ENCODE measurements at places on chromosomes 13 and 19.

DNA sequence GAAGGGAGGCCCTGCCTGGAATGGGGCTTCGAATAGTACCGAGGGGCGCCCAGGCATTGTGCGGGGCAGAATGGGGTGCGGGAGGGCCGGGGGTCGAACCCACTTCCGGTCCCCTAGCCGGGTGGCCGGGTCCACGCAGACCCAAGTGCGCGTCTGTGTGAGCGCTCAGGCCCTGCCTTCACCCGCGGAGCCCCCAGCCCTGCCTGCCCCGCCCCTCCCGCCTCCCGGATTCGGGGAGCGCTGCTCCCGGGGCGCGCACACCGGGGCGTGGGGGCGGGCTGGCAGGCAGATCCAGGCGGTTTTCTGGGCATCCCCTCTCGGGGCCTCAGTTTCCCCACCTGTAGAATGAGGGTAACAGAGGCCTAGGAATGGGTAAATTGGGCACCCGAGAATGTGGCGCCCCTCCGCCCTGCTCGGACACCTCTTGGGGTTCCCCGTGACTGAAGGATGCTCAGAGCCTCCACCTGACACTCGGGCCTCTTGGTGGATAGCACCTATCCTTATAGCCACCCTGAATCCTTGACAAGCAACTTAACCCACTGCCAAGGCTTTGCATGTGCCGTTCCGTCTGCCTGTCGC is 682 bp downstream of the PIK3R2 start:
- no peak for DNase-seq

- DNase-seq, result no peak
Measured at GRCh38 chr13:63944911-63945310, 2529.3 kb upstream of the PCDH20 start.

- DNase-seq, result no peak
Measured at GRCh38 chr13:99225078-99225477, 24.4 kb downstream of the UBAC2 start.

- DNase-seq, result no peak
Measured at GRCh38 chr19:3041761-3042620, 12.9 kb upstream of the TLE2 start.

DNA sequence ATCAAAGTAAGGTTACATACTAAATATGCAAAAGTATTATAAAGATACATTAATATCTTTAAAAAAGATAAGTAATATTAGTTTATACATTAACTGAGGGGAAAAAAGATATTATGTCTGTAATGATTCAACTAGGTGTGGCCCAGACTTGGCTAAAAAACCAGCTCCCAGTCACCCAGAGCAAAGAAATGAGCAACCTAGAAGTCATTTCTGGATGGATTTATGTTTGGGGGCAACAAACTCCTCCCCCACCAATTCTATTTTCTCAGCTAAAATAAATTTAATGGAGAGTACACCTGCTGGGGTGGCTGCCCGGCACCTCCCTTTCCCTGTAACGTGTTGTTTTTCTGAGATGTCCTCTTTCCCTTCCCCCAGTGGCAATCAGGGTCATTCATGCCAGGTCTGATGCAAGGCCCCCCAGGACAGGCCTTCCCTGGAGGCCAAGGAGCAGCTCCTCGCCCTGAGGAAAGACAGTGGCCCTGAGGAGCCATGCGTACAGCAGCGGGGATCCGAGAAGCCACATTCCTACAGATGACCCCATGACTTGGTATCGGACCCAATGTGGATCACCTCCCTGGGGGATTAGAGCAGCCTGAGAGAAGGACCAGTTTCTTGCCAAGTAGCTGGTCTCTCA is 78.6 kb upstream of the DOCK9 start:
- DNase-seq, result no peak

GRCh38 chr19:39555883-39556282 is 15.9 kb upstream of the EID2 start:
- no peak for DNase-seq

- DNase-seq, result no peak
Measured at GRCh38 chr13:53460796-53461195, 432.2 kb downstream of the OLFM4 start.

GRCh38 chr19:15893477-15893876 is 4.4 kb downstream of the CYP4F2 start:
- DNase-seq, result no peak

DNA sequence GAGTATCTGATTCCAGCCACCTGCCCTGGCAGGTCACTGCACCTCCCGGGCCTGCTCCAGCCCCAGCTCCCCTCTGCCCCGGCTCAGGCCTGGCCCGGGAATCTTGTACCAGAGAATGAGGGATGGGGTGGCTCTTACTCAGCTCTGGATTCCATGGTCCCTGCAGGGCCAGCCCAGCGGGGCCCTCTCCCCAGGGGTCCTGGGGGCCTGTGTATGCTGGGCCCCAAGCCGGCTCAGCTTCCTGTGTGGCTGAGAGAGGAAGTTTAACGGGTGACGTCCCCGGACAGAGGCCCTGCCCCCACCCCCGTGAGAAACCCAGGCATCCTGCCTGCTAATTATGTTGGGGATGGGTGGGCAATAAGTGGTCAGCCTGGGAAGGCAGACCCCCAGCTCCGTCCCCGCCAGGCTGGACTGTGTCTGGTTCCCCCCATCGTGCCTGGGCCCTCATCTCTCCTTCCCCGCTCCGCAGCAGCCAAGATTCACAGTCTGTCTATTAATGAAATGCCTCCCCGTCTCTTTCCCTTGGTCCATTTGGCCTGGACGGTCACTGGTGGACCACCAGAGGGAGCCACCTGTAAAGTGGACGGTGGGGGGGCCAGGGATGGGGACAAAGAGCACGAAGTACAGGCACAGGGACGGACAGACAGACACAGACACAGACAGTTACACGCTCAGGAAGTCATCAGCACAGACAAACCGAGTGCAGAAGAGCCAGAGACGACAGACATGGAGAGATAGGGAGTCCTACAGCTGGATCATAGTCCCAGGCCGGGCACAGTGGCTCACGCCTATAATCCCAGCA is at the start of gene DENND1C:
Gene DENND1C (minus strand): TSS at position 247 of the 802 bp plus-strand sequence. CDS start 92 bp downstream, at position 155.
- DNase-seq, result no peak

- no peak for DNase-seq
Measured at GRCh38 chr19:16394681-16395375, 70.2 kb downstream of the KLF2 start.

All from SK-N-MC (cell line).